ENCODE measurements at places on chromosomes 12 and 14.
A peak's percentile ranks its signal among the peaks of the same experiment; 100 is the strongest.

- DNase-seq, result peak; percentile 21
These were observed 104.2 kb upstream of the AMN1 start for GRCh38 chr12:31832740-31833729.

DNA sequence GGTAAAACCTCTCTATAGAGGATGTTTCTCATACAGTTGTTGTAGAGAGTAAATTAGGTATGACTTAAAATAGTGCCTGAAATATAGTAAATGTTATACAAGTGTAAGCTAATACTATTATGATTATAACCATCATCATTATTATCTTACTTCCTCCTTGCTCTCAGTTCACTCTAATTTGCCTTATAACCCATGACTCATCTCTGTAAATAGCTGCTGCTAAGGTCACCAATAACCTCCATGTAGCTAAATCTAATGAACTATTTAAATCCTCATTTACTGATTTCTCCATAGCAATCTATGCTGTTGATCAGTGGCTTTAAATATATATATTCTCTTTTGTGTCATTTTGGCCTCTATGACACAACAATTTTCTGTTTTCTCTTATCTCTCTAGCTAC lies 109.6 kb downstream of the RMST start:
- DNase-seq, result no peak

- DNase-seq, result no peak
These were observed 21.2 kb downstream of the HVCN1 start for GRCh38 chr12:110667671-110668070.

- DNase-seq, result no peak
These were observed 204.2 kb upstream of the PLXNC1 start for GRCh38 chr12:93944201-93944600.

DNA sequence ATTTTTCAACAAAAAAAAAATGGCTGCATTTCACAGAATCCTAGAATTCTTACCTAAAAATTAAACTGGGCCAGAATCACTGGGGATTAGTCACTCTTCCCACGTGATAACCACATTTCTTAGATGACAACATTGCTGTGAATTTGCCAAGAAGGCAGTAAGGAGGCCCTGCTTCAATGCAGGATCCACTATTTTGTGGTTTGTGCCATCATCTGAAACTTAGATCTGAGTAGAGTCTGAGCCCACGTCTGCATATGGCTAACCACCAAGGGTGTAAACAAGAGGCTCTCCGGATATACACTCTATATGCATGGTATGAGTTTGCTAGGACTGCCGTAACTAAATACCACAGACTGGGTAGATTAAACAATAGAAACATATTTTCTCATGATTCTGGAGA lies 24.4 kb upstream of the TBX5 start:
- no peak for DNase-seq

DNA sequence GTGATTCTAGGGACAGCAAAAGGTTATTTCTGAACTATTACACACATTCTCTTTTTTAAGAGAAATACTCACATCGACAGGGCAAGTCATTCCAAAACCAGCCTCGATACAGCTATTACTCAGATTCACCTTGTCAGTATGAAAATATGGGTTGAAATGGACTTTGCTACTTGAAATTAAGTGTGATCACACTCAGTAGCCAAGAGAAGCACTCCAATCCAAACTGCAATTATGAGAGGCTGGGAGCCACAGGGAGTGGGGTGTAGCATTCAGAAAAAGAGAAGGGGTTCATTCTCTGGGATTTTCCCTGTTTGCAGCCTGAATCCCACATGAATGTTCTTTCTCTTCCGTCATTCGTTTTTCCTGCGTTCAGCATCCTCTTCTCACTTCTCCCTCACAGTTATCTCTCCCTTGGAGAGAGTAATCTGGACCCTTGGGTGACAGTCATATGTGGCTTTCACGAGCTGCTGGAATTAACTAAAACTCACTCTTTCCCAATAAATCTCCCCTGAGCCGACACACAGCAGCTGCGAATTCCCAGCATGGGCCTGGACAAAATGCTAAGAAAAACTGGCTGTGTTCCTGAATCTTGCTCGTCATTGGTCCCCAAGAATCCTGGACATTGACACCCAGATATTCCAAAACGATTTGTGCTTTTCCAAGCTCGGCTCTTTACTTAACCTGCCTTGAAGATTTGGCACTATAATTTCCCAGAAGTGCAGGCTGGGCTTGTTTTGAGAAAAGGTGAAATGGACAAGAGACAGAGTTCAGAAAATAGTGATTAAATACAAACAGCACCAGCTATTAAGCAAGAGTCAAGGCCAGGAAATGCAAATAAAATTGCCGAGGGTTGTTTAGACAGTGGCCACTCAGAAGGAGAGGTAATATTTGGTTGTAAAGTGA lies 199.5 kb upstream of the PLEKHG7 start:
- DNase-seq, result no peak

GRCh38 chr12:110466791-110467190 lies 1.3 kb downstream of the GPN3 start:
- DNase-seq, result no peak

DNA sequence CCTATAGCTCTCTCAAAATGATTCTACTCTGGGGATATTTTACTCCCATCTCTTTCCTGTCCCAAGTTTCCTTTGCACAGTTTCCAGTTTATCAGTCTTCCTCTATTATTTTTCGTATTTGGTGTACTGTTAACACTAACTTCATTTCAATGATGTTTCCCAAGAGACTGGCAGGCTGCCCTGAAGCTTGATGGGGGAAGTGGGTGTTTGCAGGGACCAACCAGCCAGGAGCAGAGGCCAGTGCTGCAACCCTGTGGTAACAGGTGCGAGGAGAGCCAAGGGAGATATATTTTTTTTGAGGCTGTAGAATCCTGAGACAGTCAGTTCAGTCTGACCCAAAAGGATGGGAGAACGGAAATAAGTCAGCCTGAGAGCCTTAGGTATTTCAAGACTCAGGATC lies 11.8 kb upstream of the CEBPE start:
- no peak for DNase-seq

GRCh38 chr14:51613416-51613815 lies 38.3 kb upstream of the FRMD6 start:
- no peak for DNase-seq

GRCh38 chr12:78880078-78880477 lies 15.5 kb downstream of the SYT1 start:
- no peak for DNase-seq

- no peak for DNase-seq
These were observed 613 bp downstream of the DUSP16 start for GRCh38 chr12:12562016-12562483.

DNA sequence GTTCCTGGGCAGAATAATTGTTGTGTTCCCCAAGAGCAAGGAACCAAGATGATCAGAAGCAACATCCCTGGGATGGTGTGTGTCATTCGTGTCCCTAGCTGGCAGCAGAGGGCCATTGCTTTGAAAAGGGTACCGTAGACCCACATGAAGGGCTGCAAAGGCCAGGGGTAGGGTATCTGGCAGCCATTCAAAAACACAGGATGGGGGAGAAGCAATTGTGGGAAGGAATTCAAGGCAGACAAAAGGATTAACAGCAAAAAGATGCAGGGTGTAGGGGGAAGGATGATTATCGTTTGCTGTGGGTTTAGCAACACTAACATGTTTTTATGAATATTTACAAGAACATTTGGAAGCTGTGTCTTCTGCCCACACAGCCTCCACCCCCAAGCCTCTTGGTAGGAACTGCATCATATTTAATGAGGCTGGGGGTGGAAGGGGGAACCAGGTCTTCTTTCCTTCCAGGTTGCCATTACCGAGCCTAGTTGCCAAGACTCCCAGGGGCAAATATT lies 169.0 kb upstream of the G2E3 start:
- no peak for DNase-seq

DNA sequence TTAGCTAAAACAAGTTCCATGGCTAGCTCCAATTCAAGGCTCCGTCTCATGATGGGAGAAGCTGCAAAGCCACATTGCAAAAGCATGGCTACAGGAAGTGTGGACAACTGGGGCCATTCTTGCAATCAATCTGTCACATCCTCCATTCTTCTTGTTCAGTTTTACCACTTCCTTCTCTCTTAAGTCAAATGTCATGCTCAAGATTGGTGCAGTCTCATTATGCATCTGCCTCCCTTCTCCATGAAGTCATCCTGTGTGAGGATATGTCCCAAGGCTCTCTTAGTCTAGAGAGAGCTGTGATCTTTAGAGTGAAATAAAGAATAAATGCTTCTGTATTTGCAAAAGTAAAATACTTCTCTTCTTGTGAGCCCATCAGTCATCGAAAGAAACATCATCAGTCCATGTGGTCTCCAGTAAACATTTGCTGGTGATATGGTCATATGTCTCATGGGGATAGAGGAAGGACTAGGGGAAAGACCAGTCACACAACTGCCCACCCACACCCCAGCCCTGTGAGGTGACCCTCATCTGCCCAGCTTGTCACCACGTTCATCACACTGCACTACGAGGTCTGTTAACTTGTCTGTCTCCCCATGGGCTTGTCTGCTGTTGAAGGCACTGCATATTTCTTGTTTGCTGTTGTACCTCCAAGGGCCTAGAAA lies 303.0 kb downstream of the NUAK1 start:
- DNase-seq, result no peak

DNA sequence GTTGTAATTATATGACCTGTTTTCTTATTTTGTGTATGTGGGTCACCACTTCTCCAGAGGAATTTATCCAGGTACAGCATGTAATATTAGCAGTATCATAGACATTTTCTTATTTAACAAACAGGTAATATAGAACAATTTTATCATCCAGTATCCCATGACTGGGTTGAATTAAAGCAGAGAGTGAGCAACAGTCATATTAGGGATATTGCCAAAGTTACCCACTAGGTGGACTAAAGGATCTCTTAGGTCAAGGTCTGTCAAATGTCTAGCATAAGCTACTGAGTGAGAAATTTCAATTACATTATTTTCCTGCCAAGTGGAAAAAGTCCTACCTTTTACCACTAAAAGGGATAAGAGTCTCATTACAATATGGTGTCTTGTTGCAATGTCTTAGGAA lies 62.1 kb upstream of the TRIM9 start:
- no peak for DNase-seq

GRCh38 chr12:130929363-130929762 lies 24.3 kb upstream of the ADGRD1 start:
- DNase-seq, result no peak

- DNase-seq, result no peak
These were observed 13.2 kb downstream of the OTX2 start for GRCh38 chr14:56797003-56797568.

GRCh38 chr14:31718585-31718984 lies 157.4 kb downstream of the NUBPL start:
- DNase-seq, result no peak

DNA sequence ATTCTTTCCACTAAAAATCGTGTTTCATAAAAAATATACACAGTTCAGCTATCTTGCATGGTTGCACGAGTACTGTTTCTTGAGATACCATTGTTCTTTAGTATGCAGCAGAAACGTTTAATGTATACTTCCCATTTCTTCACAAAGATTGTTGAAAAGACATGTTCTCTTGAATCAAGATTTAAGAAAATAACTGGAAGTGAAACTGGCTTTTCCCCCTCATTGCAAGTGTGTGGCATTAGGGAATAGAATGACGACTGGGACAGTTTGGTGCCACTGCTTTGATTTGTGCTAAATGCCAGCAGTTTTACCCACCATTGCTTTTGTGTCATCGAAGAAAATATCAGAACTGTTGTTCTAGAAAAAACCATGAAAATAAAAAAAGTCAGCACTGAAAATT lies 20.3 kb upstream of the DHRS2 start:
- DNase-seq, result no peak

- no peak for DNase-seq
These were observed 37.1 kb downstream of the SLC8B1 start for GRCh38 chr12:113297621-113298471.

- DNase-seq, result no peak
These were observed 49.1 kb upstream of the KCNH3 start for GRCh38 chr12:49489720-49490119.

GRCh38 chr14:50531595-50532501 lies 521 bp downstream of the MAP4K5 start:
- DNase-seq, result peak; percentile 16

DNA sequence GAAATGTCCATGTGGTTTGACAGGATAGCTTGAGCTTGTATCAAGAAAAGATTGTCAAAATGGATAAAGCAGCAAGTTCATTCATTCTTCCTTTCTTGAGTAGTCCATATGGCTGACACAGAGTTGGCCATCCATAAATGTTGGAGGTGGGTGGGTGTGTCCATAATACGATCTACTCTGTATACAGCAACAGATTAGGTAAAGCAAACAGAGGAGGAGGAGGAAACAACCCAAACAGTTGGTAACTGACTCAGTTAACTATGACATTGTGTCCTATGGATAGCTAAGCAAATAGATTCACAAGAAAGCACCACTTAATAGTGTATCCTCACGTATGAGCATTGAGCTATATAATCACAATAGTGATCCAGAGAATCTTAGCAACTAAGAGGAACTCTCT lies 144.0 kb downstream of the EGLN3 start:
- DNase-seq, result no peak

GRCh38 chr12:53046655-53047220 lies 3.1 kb upstream of the TNS2 start:
- DNase-seq, result peak; percentile 40

GRCh38 chr14:67270145-67270753 lies 29.0 kb downstream of the PALS1 start:
- DNase-seq, result no peak

GRCh38 chr12:55675666-55676065 lies 32.0 kb downstream of the ITGA7 start:
- no peak for DNase-seq

DNA sequence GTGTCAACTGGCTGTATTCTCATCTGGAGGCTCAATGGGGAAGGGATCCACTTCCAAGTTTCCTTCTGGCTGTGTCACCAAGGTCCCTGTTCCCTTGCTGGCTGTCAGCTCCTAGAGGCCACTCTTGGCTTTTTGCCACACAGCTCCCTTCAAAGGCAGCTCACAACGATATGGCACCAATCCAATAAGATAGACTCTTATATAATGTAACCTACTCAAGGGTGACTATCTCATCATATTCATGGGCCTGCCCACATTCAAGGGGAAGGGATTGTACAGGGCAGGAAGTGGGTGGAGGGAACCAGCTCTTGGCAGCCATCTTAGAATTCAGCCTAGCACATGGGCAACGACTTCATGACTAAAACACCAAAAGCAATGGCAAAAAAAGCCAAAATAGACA lies 98.7 kb upstream of the PLXNC1 start:
- DNase-seq, result no peak

GRCh38 chr14:73851000-73851399 lies 631 bp upstream of the PTGR2 start:
- no peak for DNase-seq

GRCh38 chr12:49336645-49337584 lies at the start of gene C1QL4:
Gene C1QL4, minus strand, starts transcription at chr12:49337188. Its CDS starts 711 bp downstream, at chr12:49336477.
- peak; percentile 91 for DNase-seq

- DNase-seq, result no peak
These were observed 296.6 kb upstream of the RTL1 start for GRCh38 chr14:101200008-101200649.

- no peak for DNase-seq
These were observed 122.0 kb downstream of the KCNC2 start for GRCh38 chr12:75087654-75088053.
